Spleen (tissue), 13 donors: ENCODE measurements at places on chromosomes 11 and 22. TPM values are rescaled to one million over a fixed set of nuclear protein-coding genes. Genes with fewer than 3 reads are reported as not detected.

DNA sequence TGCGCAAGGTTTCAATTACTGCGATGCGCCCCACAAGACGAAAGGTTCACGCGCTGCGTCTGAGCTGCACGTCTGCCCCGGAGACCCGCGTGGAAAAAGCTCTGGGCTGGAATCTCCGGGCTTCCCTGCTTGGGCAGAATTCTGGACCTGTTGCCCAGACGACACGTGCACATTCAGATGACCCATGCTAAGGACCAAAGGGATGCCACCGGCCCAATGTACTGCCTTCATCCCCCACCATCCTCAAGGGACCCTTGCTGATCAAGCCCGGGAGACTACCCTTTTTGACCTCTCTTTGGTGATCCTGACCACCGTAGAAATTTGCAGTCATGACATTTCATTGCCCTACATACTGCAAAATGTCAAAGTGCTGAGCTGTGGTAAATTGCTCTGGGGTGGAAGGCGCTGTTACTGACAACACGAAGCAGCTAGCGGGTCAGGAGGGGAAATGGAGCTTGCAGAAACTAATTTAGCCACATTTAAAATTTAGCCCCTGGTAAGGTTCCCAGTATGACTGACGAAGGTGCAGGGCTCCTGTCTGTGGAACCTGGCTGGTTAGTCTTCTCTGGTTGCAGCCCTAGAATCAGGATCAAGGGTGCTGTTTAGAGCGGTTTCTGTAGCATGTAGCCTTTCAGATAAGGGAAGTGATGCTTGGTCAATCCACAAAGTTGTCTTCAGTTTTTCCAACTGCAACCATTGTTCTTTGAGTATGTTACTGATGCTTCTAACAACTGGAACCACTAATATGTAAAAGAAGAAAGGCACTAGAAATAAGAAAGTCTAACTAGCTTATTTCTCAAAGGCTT is 81.9 kb downstream of the PRR5L start:
- DNase-seq, result no peak
- peak overlapping the region; percentile 53 for H3K4me3 ChIP-seq
- peak overlapping the region; percentile 90 for H3K27ac ChIP-seq
- peaks cover 81% of the 10 kb centered on the region for H3K4me1 ChIP-seq
- peaks cover 9% of the 10 kb centered on the region for H3K36me3 ChIP-seq

The DAGLA gene
- 5.0 TPM for total RNA-seq

The LRRC10B gene
- 0.35 TPM for total RNA-seq

The CST6 gene
- total RNA-seq, result not detected

DNA sequence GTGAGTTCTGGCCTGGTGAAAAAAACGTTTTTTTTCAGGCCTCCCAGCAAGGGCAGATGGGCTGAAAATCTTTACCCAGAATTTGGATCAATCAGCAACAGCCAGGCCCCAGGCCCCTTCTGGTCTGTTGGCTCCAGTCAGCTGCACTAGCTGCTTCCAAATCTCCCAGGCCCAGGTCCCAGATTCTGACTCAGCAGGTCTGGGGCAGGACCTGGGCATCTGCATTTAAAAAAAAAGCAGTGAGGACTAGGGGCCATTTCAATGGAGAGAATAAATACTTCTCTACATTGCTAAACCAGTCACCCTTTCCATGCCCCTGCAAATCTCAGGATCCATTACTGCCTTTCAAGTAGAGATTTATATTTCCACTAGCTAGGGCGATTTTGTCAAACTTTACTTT is 4.3 kb downstream of the SLC15A3 start:
- peaks cover 12% of the 10 kb centered on the region for H3K4me1 ChIP-seq
- H3K36me3 ChIP-seq, result peaks cover 48% of the 10 kb centered on the region
- H3K27ac ChIP-seq, result no peak overlapping the region
- H3K4me3 ChIP-seq, result no peak overlapping the region
- H3K27me3 ChIP-seq, result no peaks in the 10 kb centered on the region

- no peak overlapping the region for H3K4me3 ChIP-seq
- H3K27me3 ChIP-seq, result no peaks in the 10 kb centered on the region
- H3K4me1 ChIP-seq, result peaks cover 37% of the 10 kb centered on the region
- no peak for DNase-seq
- H3K27ac ChIP-seq, result no peak overlapping the region
Measured at GRCh38 chr11:58562375-58562800, 13.3 kb downstream of the LPXN start.

DNA sequence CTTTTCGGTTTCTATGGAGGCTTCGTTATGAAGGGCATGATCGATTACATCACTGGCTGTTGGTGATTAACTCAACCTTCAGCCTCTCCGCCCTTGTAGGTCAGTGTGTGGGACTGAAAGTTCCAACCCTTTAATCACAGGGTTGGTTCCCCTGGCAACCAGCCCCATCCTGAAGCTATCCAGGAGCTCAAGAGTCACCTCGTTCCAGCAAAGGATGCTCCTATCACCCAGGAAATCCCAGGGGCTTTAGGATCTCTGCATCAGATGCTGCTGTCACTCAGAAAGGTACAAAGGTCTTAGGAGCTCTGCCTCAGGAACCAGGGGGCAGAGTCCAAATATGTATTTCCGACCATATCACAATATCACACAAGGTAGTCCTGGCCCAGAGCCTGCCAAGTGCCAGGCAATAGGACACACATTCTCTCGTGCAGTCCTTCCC is 123.5 kb upstream of the PARVA start:
- H3K27ac ChIP-seq, result no peak overlapping the region
- no peak overlapping the region for H3K4me3 ChIP-seq
- H3K36me3 ChIP-seq, result no peaks in the 10 kb centered on the region

GRCh38 chr11:93253111-93253510 is 55.3 kb upstream of the SLC36A4 start:
- H3K4me3 ChIP-seq, result no peak overlapping the region
- no peaks in the 10 kb centered on the region for H3K36me3 ChIP-seq
- no peaks in the 10 kb centered on the region for H3K27me3 ChIP-seq
- no peak overlapping the region for H3K27ac ChIP-seq
- no peak for DNase-seq

DNA sequence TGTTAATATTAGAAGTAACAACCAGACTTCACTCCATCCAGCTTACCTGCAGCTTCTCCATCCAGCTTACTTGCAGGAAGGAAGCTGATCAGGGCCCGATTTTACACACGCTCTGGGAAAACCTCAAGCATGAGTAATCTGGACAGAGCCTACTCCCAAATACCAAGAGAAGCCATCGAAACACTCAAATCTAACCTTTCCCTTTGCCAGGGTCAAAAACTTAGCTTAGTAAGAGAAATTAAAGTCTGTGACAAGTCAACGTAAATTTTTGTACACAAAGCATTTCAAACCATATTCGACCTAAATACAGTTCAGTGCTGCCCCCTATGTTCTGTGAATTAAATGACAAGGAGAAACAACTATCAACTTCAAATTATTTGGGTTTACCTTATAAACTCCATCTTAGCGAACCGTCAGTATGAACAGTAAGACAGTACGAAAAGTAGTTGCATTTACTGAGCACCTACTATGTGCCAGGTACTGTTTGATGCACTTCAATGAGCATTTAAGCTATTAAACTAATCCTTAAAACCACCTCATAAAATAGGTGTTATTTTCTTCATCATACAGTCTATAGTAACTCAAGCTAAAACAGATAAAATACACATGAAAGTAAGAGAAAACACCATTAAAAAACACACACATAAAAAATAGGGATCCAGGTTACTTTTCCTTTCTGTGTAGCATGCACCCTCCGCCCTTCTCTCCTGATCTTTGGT is 36.9 kb downstream of the ARFGAP3 start:
- DNase-seq, result no peak
- H3K4me3 ChIP-seq, result no peak overlapping the region
- H3K27ac ChIP-seq, result peak overlapping the region; percentile 13
- H3K27me3 ChIP-seq, result no peaks in the 10 kb centered on the region
- peaks cover 14% of the 10 kb centered on the region for H3K4me1 ChIP-seq

The CLDN5 gene
- 85.5 TPM for total RNA-seq

DNA sequence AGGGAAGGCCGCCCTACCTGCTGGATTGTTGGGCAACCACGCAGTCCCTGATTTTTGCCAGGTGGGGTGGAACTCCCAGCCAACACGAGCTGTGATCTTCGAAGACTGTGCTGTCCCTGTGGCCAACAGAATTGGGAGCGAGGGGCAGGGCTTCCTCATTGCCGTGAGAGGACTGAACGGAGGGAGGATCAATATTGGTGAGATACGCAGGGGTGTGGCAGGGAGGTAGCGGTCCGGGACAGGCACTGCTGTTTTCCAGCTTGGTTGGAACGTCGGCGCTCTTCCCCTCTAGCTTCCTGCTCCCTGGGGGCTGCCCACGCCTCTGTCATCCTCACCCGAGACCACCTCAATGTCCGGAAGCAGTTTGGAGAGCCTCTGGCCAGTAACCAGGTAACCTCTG is 7.6 kb downstream of the ACAD8 start:
- no peak overlapping the region for H3K4me3 ChIP-seq
- H3K27ac ChIP-seq, result no peak overlapping the region
- DNase-seq, result no peak
- peaks cover 86% of the 10 kb centered on the region for H3K36me3 ChIP-seq
- no peaks in the 10 kb centered on the region for H3K4me1 ChIP-seq

The C11orf65 gene
- total RNA-seq, result 0.52 TPM

GRCh38 chr11:72951888-72952287 is 137.7 kb downstream of the ATG16L2 start:
- peaks cover 66% of the 10 kb centered on the region for H3K4me1 ChIP-seq
- DNase-seq, result no peak
- no peaks in the 10 kb centered on the region for H3K27me3 ChIP-seq
- no peak overlapping the region for H3K4me3 ChIP-seq
- no peaks in the 10 kb centered on the region for H3K36me3 ChIP-seq

- H3K4me1 ChIP-seq, result no peaks in the 10 kb centered on the region
- DNase-seq, result no peak
- no peaks in the 10 kb centered on the region for H3K36me3 ChIP-seq
- H3K27ac ChIP-seq, result no peak overlapping the region
- no peak overlapping the region for H3K4me3 ChIP-seq
Measured at GRCh38 chr11:118124929-118125535, 27.6 kb downstream of the SCN4B start.

DNA sequence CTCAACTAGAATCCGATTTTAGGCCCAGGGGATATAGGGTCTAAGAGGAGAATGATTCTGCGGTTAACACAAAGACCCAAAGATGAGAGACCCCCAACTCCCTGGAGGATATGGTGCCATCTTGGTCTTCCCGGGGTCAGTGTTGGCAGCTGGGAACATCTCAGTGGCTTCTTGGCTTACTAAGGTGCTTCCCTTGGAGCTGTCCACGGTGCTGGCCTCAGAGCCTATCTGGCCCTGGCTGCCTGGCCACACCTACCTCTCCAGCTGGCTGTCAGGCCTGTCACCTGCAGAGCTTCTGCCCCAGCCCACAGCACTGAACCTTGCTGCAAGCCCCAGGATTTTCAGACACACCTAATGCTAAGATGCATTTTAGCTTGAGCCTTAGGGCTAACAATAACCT is 70.7 kb upstream of the THY1 start:
- H3K36me3 ChIP-seq, result no peaks in the 10 kb centered on the region
- DNase-seq, result no peak
- no peak overlapping the region for H3K4me3 ChIP-seq
- H3K4me1 ChIP-seq, result no peaks in the 10 kb centered on the region
- H3K27ac ChIP-seq, result no peak overlapping the region

GRCh38 chr11:63940786-63941185 is 2.0 kb downstream of the NAA40 start:
- no peak overlapping the region for H3K4me3 ChIP-seq
- no peak for DNase-seq
- peak overlapping the region; percentile 85 for H3K27ac ChIP-seq
- H3K4me1 ChIP-seq, result peaks cover 46% of the 10 kb centered on the region
- H3K36me3 ChIP-seq, result no peaks in the 10 kb centered on the region

GRCh38 chr11:42552786-42553185 is 759.0 kb upstream of the API5 start:
- H3K4me3 ChIP-seq, result no peak overlapping the region
- H3K27ac ChIP-seq, result no peak overlapping the region
- DNase-seq, result no peak
- no peaks in the 10 kb centered on the region for H3K4me1 ChIP-seq
- no peaks in the 10 kb centered on the region for H3K27me3 ChIP-seq

The KRTAP5-2 gene
- not detected for total RNA-seq

GRCh38 chr22:40050258-40050657 is 55.5 kb downstream of the FAM83F start:
- no peaks in the 10 kb centered on the region for H3K27me3 ChIP-seq
- no peak overlapping the region for H3K4me3 ChIP-seq
- no peaks in the 10 kb centered on the region for H3K36me3 ChIP-seq
- H3K4me1 ChIP-seq, result peaks cover 100% of the 10 kb centered on the region

The DEPDC7 gene
- 0.70 TPM for total RNA-seq

- no peaks in the 10 kb centered on the region for H3K4me1 ChIP-seq
- no peak overlapping the region for H3K27ac ChIP-seq
- H3K27me3 ChIP-seq, result no peaks in the 10 kb centered on the region
- no peaks in the 10 kb centered on the region for H3K36me3 ChIP-seq
- no peak for DNase-seq
Measured at GRCh38 chr11:14914536-14914935, 22.5 kb upstream of the CYP2R1 start.

GRCh38 chr11:38937709-38938108 is 2339.7 kb upstream of the RAG2 start:
- DNase-seq, result no peak
- H3K27ac ChIP-seq, result no peak overlapping the region
- no peaks in the 10 kb centered on the region for H3K36me3 ChIP-seq
- no peaks in the 10 kb centered on the region for H3K4me1 ChIP-seq
- no peaks in the 10 kb centered on the region for H3K27me3 ChIP-seq

The STIM1 gene
- 85.2 TPM for total RNA-seq

DNA sequence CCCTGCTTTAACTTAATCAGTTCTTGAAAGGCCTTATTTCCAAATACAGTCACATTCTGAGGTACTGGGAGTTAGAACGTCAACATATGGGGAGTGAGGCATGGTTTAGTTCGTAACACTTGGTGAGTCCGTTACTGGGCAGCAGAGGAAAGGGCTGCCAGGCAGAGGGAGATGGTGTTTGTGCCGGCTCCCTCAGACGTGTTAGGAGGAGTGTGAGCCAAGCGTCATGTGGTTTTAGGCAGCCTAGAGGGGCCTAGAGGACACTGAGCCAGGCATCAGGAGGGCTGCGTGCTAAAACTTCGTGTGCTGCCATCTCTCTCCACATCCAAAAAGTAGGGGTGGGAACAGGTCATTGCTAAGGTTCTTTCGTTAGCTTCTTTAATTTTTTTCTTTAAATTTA is 10.2 kb downstream of the BCR start:
- no peak for DNase-seq
- H3K4me1 ChIP-seq, result peaks cover 6% of the 10 kb centered on the region
- no peak overlapping the region for H3K27ac ChIP-seq
- peaks cover 5% of the 10 kb centered on the region for H3K36me3 ChIP-seq
- no peaks in the 10 kb centered on the region for H3K27me3 ChIP-seq

DNA sequence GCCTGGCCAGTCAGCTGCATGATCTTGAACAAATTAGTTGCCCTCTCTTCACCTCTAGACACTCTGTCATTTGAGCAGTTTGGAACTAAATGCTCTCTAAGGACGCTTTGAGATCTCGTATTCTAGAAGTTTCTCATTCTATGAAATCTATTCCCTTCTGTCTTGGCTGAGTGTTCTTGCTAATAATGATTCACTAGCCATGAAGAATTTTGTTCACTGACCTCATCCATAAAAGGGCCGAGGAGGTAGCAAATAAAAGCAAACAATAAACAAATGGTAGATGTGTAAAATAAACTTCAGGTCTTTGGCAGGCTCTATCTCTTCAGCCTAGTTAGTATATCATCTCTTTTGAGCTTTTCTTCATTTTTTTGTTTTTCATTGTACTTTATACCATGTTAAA is 76.6 kb downstream of the USP35 start:
- no peak overlapping the region for H3K27ac ChIP-seq
- H3K4me1 ChIP-seq, result no peaks in the 10 kb centered on the region
- H3K36me3 ChIP-seq, result no peaks in the 10 kb centered on the region
- no peak for DNase-seq

GRCh38 chr11:66142370-66143263 is 72.5 kb downstream of the PACS1 start:
- no peak for DNase-seq
- no peaks in the 10 kb centered on the region for H3K27me3 ChIP-seq
- H3K4me1 ChIP-seq, result peaks cover 84% of the 10 kb centered on the region
- H3K36me3 ChIP-seq, result no peaks in the 10 kb centered on the region
- H3K4me3 ChIP-seq, result no peak overlapping the region
